ENCODE measurements at places on chromosomes 12 and 14.
A peak's percentile ranks its signal among the peaks of the same experiment; 100 is the strongest.

DNA sequence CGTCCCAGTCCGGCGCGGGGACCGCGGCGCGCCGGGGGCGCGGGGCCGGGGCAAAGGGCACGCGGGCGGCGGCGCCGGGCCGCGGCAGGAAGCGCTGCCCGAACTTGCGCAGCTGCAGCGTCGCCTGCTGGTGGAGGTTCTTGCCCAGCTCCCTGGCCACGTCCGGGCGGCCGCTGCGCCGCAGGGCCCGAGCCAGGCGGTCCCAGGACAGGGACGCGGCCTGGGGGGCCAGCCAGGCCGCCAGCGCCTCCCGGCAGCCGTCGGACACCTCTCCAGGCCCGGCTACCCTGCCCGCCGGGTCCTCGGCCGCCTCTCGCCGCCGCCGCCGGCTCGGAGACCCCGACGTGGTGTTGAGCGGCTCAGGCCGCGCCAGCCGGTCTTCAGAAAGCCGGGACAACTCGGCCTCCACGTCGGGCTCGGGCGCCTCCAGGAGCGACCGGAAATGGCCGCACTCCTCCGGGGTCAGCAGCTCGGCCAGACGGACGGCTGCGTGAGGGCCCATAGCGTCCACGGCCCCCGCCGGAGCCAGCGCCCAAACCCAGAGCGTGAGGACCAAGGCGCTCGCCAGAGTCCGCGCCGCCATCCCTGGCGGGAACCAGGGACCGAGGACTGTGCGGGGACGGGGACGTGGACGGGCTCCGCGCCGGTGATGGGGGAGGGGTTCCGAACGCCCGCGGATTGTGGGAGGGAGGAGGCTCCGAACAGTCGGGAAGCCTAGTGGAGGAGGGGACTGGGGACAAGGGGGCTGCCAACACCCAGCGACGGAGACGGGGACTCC lies 34.0 kb downstream of the FIGNL2 start:
- no peak for DNase-seq

DNA sequence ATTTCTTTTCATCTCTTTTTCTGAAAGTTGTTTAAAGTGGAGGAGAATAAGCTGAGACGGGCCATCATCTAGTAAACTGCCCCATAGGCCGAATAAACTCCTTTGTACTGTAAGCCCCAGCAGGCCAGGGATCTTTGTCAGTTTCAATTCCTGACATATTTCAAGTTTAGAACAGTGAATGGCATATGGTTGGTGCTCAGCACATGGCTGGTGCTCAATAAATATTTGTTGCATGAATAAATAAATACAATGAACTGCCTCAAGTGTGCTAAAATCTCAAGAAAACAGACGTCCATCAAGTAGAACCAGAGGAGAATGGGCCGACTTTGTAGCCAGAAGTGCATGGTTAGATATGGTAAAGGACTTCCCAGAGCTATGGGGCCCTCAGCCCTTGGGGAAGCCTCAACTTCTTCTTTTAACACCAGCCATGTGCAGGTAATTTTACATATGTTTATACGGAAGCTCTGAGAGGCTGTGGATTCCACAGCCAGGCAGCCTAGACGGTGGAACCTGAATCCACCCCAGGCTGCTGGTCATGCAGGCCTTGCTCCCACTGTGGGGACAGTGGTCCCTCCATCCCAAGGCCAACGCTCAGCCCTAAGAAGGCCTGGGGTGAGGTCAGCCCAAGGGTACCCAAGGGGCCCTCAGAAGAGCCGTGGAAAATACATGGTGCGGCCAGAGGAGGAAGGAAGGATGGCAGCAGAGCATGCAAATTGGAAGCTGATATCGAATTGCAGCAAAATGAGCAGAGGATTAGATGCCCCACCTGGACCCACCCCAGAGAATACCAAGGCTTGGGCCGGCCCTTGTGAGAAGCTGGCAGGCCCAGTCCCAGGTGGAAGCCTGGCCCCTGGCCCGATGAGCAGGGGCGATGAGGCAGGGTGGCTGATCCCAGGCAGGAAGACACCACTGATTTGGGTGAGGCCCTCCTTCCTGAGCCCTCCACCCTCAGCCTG lies 8.7 kb upstream of the AQP2 start:
- DNase-seq, result no peak

DNA sequence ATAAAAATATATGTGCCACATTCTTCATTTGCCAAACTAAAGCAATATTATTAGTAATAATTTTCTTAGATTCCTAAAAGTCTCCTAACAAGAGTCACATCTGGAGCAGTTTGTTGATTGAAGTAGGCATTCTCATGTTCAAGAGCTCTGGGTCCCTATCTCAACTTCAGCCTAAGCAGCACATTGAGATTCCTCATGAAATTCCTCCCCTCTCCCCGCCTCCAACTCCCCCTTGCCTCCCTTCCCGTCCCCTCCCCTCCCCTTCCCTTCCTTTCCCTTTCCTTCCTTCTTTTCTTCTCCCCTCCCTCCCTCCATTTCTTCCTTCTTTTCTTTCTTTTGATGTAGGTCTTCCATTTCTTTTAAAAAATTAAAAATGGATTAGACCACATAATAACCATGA lies 48.7 kb upstream of the NAV3 start:
- DNase-seq, result no peak

GRCh38 chr14:49774106-49774505 lies 6.2 kb downstream of the KLHDC2 start:
- DNase-seq, result no peak

DNA sequence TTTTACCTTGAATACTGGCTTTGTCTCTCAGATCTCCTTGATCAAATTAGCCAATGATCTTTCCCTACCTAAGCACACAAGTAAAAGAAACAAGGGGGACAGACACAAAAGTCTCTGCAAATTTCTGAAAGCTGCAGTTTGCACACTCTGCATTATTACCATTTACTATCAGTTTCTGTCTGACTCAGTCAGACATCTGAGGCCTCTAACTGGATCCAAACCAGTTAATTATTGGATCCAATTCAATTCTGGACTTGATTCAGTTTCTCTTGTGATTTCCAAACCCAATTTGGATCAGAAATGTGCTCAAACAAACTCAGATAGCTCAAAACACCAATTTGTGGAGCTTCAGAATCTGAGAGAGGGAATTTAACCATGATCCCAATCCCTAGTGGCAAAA lies 16.6 kb downstream of the SSTR1 start:
- DNase-seq, result no peak

DNA sequence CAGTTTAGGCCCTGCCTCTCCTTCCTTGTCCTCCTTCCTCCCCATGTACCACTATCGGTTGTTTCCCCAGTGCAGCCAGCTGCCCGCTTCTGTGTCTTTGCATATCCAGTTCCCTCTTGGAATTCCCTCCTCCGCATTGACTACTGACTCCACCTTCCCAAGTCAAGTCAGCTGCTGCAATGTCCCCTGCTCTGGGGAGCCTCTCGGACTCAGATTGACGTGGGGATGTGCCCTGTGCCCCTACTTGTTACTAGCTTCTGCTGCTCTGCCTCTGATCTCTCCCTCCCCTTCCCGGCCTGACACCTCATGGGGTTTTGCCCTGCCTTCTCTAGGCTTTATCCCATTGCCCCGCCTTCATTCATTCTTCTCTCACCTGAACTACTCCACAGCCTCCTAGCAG lies 2.1 kb upstream of the CD9 start:
- DNase-seq, result no peak

DNA sequence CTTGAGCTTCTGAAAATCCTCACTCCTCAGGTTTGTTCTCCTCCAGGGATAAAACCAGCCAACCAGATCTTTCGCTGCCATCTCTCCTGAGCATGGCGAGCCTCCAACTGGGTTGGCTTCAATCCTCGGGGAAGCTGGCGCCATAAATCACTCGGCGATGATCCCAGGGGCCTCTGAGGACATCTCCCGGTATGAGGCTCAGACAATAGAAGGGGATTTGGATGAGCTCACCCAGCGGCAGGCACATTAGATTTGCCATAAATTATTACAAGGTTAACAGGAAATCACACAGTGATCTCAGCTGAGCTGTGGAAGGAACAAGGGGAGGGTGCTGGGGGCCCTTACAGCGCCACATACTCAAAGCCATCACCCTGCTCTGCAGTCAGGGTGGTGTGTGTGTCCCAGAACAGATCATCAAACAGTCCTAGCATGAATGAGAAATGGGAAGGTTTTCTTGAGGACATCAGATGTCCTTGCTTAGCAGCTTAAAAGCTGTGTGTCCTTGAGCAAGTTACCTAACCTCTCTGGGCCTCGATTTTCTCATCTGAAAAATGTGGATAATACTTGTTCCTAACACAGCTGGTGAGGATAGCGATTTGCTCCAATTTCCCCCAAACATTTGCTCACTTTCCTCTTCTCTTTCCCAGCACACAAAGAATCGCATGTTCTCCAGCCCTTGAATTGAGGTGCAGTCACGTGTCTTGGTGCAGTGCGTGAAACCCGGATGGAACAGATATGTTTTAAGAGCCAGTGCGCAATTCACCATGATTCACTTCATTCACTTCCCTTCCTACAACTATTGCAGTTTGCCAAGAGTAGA lies 142.8 kb downstream of the SCARB1 start:
- DNase-seq, result no peak

- DNase-seq, result no peak
Observed at GRCh38 chr12:52300796-52301691, 9.7 kb upstream of the KRT81 start.

GRCh38 chr14:101501858-101502615 lies 59.3 kb upstream of the DIO3 start:
- no peak for DNase-seq

GRCh38 chr12:58302487-58303011 lies 361.2 kb downstream of the ATP23 start:
- peak; percentile 48 for DNase-seq

GRCh38 chr12:46217541-46218321 lies 51.1 kb downstream of the SLC38A1 start:
- no peak for DNase-seq

GRCh38 chr14:54901380-54902142 lies 1.1 kb downstream of the GCH1 start:
- peak; percentile 71 for DNase-seq

GRCh38 chr14:80491131-80491530 lies 279.8 kb upstream of the DIO2 start:
- no peak for DNase-seq
